Vagina (tissue), 2 donors: ENCODE measurements at places on chromosomes 6 and 20.
A peak's percentile ranks its signal among the peaks of the same experiment; 100 is the strongest.

- DNase-seq: no peak
Measured at GRCh38 chr6:53696341-53696740, 30.8 kb upstream of the KLHL31 start.

DNA sequence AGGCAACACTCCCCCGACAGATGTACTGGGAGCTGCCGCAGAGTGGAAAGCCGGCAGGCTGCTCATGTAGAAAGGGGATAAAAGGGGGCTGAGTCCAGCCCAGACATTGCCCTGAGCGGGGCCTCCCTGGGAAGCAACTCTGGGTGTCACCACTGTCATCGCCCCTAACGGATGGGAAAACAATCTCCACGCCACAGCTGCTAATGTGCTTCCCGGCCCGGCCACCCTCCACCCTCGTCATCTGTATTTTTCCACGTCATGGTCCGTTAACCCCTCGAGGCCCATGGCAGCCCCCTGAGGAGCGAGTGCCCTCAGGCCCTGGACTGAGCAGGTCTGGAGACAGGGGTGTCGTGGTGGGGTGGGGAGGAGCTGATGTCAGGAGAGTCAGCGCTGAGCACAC is 227.4 kb downstream of the DLL1 start:
- DNase-seq: no peak

DNA sequence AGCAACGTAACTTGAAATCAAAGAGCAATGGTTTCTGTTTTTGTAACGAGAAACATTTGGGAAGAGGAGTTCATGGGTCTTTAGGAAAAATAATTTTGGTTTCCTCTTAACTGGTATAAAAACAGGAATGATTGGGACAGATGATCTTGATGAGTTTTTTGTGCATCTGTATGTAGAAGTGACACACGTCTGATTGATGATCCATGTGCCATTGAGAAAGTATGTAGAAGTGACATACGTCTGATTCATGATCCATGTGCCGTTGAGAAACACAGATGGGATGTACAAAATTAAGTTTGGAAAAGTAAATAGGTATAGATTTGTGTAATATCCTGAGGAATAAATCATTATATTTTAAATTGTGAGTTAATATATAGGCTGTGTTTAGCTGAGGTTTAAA is 2.1 kb downstream of the KIAA1586 start:
- no peak for DNase-seq

GRCh38 chr6:159533016-159533415 is 160.0 kb downstream of the SOD2 start:
- no peak for DNase-seq

DNA sequence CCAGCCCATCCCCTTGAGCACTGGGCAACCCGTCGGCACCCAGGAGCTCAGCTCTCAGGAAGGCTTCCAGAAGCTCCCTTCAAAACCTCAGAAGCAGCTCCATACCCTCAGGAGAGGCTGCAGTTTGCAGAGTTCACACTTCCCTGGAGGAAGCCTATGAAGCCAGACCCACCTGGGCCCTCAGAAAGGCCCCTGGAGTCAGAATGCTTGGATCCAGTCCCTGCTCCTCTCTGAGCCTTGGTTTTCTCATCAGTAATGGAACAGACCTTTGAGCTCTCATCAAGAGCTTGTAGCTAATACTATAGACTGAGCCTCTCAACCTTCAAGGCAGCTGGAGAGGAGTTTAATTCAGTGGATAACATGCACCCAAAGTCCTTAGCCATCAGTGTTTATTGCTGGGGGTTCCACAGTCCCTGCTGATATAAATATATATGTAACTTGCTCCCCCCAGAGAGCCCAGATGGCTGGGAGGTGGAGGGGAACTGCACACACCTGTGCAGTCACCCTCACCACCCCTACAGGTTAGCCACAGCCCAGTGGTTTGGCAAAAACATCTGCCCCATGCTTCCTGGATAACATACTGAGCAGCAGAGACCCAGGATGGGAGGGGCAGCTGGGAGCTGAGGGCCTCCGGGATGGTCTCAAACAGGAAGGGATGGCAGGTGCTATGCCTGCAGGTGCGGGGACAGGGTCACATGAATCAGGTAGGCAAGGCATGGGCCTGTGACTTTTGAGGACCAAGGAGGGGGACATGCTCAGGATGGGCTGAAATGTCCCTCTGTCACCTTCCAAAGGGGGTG is 120.1 kb downstream of the SNX5 start:
- no peak for DNase-seq

DNA sequence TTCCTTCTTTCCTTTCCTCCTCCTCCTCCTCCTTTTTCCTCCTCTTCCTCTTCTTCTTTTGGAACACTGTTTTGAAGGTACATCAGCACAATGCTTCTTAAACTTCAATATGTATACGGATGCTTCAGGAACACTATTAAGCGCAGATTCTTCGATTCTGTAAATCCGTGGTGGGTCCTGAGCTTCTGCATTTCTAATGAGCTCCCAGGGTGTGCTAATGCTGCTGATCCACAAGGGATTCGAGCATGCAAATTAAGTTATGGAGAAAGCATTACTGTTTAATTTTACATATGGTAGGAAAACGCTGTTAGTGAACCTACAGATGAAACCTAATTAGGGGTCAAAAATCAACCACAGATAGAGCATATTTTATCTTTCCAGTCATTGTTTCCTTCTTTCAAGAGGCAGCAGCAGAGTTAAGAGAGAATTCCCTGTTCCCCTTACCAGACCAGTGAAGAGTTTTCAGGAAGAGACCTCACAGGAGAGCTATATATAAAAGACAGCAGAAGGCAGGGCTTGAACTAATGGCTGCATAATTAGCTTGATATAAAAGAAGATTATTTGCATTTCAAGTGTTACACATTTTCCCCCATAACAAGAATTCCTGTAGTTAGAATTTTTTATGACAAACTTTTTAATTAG is 47.2 kb downstream of the KIF13A start:
- DNase-seq: no peak

DNA sequence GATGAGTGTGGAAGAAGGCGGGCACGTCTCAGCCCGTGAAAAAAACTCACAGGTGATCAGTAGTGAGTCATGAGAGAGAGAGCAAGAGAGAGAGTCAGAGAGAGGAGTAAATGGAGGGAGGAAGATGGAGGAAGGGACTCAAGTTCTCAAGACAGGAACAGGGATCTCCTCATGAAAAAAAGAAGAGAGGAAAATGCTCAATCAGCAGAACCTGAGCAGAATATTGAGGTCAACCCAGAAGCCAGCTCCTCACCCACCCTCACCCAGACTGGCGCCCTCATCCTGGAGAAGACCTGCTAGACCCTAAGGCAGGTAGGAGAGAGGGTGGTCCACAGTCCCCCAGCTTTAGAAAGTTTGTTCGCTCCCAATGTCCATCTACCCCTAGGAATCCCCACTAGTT is 4.8 kb downstream of the UBD start:
- no peak for DNase-seq

GRCh38 chr6:169098116-169098515 is 155.5 kb downstream of the THBS2 start:
- no peak for DNase-seq

- no peak for DNase-seq
Measured at GRCh38 chr6:19519941-19520340, 317.2 kb upstream of the ID4 start.

- no peak for DNase-seq
Measured at GRCh38 chr6:31799781-31800180, 4.2 kb upstream of the VARS1 start.

- no peak for DNase-seq
Measured at GRCh38 chr20:63937596-63937995, 18.6 kb downstream of the UCKL1 start.

DNA sequence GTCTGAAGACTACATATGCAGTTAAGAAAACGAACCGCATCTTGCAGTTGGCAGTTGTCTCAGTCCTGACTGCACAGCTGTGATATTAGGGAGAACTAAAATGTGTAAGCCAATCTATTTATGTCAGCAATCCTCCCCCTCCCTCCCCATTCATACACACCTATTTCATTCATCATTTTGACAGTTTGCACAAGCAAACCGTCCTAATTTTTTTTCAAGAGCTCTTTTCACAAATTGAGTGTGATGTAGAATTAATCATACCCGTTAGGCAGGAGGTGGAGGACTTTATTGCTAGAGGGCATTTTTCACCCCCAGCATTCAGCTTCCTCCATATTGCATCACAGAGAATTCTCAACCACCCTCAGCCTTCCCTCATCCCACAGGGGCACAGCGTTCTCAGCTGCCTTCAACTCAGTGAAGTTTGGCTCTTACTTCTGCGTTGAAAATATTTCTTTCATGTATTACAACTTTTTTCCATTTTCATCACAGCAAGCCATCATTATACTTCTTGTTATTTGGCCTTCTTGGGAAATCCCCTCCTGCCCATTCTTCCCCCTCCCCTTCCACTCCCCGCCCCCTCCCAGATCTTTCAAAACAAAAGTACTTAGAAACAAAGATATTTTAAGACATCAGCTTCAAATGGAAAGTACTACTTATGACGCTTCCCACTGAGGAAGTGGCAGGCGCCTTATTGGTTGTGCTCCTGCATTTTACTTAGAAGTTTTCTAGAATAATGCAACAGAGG is 37.5 kb downstream of the NOX3 start:
- DNase-seq: no peak

- no peak for DNase-seq
Measured at GRCh38 chr6:128541261-128541660, 20.9 kb upstream of the PTPRK start.

DNA sequence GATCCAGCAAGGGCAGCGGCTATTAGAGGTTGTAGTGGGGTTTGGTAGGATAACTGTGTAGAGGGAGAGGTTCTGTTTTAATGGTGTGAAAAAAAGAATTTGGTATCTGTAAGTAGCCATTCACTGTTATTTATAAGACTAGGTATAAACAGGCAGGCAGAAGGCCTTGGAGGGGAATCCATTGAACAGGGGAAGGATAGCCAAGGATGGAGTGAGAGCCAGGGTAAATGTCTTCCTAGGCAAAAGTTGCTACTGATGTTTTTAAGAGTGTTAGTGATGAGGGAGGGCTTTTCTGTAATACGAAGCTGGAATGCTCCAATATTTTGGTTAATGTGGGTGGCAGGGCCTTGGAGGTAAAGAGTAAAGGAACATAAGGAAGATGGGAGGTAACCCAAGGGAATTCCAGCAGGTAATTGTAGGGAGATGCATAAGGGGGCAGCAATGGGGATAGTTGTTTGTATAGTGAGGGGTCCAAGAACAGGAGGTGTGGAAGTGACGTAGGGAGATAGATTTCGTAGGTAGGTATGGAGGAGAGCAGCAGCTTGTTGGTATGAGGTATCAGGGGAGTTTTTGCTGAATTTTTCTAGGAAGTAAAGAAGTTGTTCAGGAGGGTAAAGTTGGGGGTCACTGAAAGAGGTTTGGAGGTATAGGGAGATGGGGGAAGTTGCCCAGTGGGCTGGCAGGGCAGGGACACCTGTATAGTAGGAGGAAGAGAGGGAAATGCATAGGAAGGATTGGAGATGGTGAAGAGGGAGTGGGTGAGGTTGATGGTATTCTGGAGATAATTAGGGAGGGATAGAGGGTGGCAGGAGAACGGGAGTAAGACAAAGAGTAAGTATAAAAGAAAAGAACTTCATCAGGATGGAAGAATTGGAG is 752.4 kb upstream of the ADGRB3 start:
- DNase-seq: no peak

GRCh38 chr20:942611-943010 is 26.5 kb upstream of the ANGPT4 start:
- DNase-seq: no peak

DNA sequence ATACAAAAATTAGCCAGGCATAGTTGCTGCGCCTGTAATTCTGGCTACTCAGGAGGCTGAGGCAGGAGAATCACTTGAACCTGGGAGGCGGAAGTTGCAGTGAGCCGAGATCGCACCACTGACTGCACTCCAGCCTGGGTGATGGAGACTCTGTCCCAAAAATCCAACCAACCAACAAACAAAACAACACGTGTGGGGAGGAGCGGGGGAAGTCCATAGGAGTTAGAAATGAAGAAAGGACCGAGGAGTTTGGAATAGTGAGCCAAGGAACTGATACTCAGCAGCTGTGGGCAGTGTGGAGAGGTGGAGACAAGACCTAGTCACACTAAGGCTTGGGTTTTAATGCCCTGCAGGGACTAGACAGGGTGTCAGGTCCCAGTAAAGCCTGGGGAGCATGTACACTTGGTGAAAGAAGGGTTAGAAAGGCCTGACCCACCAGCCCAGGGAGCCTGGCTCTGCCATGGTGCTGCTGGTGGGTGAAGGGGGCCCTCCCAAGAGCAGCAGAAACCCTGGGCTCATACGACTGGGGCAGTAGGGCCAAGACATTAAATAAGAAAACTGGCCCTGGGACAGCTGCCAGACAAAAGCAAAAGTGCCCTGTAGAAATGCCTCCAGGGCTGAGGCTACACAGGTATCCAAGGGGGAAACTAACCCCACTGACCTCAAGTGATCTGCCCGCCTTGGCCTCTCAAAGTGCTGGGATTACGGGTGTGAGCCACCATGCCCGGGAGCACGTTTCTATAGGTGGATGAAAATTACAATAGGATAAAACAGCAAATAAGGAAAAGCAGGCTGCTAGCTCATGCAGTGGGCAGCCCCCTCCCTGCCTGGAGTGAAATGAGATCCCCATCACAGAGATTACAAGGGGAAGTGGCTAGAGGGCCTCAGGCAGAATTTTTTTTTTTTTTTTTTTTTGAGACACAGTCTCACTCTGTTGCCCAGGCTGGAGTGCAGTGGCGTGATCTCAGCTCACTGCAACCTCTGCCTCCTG is 58.0 kb downstream of the MYH7B start:
- DNase-seq: peak; percentile 65

DNA sequence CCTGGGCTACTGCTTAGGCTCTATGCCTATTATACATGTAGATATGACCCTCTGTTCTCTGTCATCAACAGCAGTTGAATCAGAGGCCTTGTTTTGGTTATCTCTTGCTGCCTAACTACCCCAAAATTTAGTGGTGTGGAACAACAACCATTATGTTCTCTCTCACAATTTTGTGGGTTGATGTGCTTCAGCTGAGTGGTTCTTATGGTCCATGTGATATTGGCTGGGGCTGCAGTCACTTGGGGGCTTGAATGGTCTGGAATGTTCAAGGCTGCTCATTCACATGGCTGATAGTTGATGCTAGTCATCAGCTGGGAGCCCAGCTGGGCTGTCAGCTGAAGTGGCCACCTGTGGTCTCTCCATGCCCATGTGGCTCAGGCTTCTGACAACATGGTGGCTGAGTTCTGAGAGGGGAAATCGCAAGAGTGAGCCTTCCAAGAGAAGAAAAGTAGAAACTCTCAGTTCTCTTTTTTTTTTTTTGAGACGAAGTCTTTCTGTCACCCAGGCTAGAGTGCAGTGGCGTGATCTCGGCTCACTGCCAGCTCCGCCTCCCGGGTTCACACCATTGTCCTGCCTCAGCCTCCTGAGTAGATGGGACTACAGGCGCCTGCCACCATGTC is 47.8 kb downstream of the SHLD1 start:
- DNase-seq: no peak

DNA sequence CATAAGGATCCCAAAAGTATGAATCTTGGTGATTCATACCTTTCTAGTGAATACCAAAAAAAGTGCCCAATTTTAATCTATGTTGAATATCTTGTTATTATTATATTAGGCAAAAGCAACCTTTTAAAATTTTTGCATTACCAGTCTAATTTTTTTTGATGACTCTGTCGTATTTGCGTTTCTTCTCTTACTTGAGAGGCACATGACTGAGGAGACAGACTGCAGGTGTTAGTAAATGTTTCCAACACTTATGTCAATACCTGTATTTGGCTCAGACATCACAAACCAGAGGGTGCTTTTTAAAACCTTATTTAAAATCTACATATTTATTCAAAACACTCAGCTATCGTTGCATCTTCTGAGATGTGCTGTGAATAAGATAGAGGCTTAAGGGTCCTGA is 27.1 kb downstream of the ID4 start:
- no peak for DNase-seq

GRCh38 chr6:16787128-16787682 is 25.9 kb upstream of the ATXN1 start:
- DNase-seq: no peak

GRCh38 chr6:11410539-11411307 is 126.8 kb upstream of the TMEM170B start:
- DNase-seq: no peak
